ENCODE measurements at places on chromosomes 7 and 10.

GRCh38 chr7:75039166-75039565, 34.4 kb downstream of the RCC1L start:
- DNase-seq, result no peak

- no peak for DNase-seq
Observed at GRCh38 chr10:79238158-79238520, 109.1 kb upstream of the PPIF start.

- no peak for DNase-seq
Observed at GRCh38 chr10:35783305-35783838, 141.3 kb upstream of the FZD8 start.

DNA sequence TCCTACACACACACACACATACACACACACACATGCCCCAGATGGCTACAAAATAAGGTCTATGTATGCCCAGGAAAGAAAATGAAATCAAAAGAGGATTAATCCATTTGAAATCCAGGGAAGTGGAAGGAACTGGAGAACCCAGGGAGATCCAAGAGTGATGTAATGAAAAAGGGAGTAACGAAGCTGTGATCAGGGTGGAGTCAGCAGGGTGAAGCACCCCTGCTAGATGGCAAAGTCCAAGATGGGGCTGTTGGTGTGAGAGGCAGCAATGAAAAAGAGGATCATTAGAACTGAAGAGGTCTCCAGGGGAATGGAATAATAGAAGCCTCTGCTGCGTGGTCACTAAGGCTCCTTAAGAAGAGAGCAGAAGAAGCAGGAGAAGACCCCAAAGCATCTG, 43.6 kb upstream of the IL6 start:
- DNase-seq, result no peak

- DNase-seq, result no peak
Observed at GRCh38 chr7:121003986-121004685, 15.6 kb downstream of the CPED1 start.

- no peak for DNase-seq
Observed at GRCh38 chr10:128625926-128626325, 499.7 kb upstream of the MKI67 start.

GRCh38 chr10:79346012-79346340, 1.3 kb upstream of the PPIF start:
- no peak for DNase-seq

Data from stimulated activated CD8-positive, alpha-beta memory T cell treated with anti-CD3 and anti-CD28 coated beads, Interleukin-4, amount 100 ng/mL, for 4 hours (primary cell).